ENCODE measurements at places on chromosomes 4 and X. TPM values are rescaled to one million over a fixed set of nuclear protein-coding genes. Genes with fewer than 3 reads are reported as not detected.

DNA sequence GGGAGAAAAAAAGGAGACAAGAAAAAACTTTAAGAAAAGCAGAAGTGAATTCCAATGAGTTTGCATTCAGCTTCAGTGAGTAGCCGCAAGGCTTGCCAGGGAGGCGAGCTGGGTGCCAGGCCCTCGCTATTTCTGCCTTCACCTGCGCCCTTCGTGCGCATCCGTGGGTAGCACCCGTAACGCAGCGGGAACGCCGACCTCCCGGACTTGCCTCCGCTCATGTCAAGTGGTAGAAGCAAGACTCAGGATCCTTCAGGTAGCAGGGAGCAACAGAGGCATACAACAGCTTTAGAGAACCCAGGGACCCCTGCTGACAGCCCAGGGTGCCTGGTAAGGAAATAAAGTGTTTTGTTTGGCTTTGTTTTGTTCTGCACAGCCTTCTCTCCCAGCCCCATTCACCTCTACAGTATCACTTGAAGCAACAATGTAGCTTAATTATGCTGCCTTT, 140.0 kb upstream of the BCOR start:
- no peak for DNase-seq

ZNF630 gene
- polyA plus RNA-seq = not detected

DNA sequence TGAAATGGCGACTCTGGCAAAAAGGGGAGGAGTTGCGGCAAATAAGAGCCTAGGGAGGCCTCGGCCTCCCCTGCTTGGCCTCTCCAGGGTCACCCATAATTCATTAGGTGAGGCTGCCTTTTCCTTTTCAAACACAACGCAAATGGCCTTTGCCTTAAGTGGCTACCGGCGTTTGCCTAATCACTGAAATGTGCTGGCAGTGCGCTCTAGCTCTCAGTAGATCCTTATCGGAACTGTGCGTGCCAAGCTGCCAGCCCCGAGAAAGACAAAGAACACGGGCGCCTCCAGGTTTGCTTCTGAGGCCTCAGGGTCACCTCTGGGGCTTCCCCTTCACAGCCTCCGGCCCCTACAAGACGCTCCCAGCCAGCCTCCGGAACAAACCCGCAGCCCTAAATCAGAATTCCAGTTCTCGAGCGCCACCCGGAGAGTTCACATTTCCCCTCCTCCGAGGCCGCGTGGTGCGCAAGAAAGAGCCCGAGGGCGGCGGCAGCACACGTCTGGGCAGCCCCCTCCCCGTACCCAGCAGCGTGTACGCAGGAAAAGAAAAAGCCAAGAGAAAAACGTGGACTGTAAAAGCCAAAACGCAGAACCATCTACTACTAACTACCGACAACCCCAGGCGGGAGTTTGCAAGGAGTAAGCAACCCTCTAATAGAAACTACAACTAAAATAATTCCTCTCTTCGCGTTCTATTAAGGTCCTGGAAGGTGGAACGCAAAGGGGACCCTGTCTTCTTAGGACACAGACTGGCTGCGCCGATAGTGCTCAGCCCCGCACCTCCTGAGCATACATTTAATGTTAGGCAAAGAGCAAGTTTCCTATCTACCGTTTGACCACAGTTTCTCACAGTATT, 76.5 kb upstream of the BCOR start:
- DNase-seq = peak; percentile 76

PCDH19 gene
- polyA plus RNA-seq = 0.09 TPM

GRCh38 chr4:17095771-17096170, 197.3 kb upstream of the LDB2 start:
- DNase-seq = no peak

DNA sequence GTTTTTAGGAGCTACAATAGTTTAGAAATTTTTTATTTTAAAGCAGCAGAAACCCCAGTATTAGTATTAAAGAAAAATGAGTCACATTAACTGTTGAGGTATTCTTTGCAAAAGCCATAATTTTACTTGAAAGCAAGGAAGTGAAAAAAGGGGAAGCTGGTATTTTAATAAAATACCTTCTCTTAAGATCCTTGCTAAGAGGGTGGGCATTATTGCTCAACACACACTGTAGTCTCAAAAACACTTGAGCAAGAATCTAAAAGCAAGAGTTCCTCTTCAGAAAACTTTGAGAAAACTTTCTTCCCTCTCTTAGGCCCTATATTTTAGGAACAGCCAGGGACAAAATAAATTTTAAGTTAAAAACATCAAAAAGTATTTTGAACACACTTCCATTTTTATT, 259.4 kb upstream of the DIAPH2 start:
- no peak for DNase-seq

COL25A1 gene
- not detected for polyA plus RNA-seq

- DNase-seq = peak; percentile 88
Observed at GRCh38 chr4:39621582-39621981, 17.1 kb downstream of the SMIM14 start.

- no peak for DNase-seq
Observed at GRCh38 chr4:11741190-11741652, 312.5 kb upstream of the HS3ST1 start.

- no peak for DNase-seq
Observed at GRCh38 chr4:105990933-105991332, 95.7 kb downstream of the NPNT start.

RAB39B gene
- 0.05 TPM for polyA plus RNA-seq
